ENCODE measurements at places on chromosomes 5 and 9. TPM values are rescaled to one million over a fixed set of nuclear protein-coding genes. Genes with fewer than 3 reads are reported as not detected.

The ZNF782 gene
- total RNA-seq, result 4.5 TPM

The MEGF10 gene
- total RNA-seq, result 0.02 TPM

The KCNN2 gene
- not detected for total RNA-seq

The ANKRD34B gene
- total RNA-seq, result not detected

The IL33 gene
- not detected for total RNA-seq

The TRPM6 gene
- total RNA-seq, result not detected

The PITX1 gene
- total RNA-seq, result 0.51 TPM

The BARHL1 gene
- total RNA-seq, result not detected

The CDKN2B gene
- 9.2 TPM for total RNA-seq

The CDH6 gene
- not detected for total RNA-seq

The PRRT1B gene
- total RNA-seq, result not detected

The FOXD4L5 gene
- 0.32 TPM for total RNA-seq

The ABLIM3 gene
- not detected for total RNA-seq
